ENCODE measurements at places on chromosomes 5 and 9.

DNA sequence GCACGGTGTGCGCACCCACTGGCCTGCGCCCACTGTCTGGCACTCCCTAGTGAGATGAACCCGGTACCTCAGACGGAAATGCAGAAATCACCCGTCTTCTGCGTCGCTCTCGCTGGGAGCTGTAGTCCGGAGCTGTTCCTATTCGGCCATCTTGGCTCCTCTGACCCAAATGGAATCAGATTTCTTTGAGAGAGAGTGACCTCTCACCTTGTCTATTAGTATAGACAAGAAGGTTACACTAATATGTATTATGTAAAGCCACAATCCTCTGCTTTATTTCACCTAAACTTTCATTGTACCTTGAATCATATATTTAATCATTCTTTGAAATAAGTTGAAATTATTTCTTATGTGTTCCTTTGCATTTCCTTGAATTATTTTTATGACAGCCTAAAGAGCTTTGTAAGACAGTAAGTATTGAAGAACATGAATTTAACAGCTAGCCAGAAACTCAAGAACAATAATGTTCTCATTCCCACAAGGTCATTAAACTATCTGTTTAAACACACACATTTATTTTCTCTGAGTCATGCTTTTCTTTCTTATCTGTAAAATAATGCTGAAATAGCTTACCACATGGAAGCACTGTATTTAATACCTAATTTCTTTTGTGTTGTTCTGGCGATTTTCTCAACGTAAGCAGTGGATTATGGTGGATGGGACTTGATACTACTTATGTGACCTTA is 91.8 kb upstream of the DMRTA1 start:
- DNase-seq, result no peak

- DNase-seq, result no peak
Observed at GRCh38 chr5:94674490-94675382, 56.3 kb downstream of the SLF1 start.

GRCh38 chr5:89300426-89300970 is 417.5 kb upstream of the MEF2C start:
- no peak for DNase-seq

GRCh38 chr5:31214229-31214628 is 20.7 kb downstream of the CDH6 start:
- no peak for DNase-seq

- DNase-seq, result no peak
Observed at GRCh38 chr5:38228914-38229313, 29.4 kb upstream of the EGFLAM start.

DNA sequence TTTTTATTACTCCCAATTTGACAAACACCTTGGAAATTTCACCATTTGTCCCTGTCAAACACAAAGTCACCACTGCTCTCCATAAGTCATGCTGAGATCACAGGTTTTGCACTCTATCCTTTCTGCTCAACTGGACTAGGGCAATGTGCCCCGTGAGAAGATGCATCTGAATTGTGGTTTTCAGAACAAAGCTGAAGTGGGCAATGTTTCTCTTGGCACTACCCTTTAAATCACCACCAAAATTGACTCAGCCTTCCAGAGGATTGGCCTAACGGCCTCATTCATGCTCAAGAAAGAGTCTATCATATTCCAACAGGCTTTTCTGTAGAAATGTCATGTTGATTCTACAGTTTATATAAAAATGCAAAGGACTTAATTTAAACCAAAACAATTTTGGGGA is 81.0 kb upstream of the TRIO start:
- DNase-seq, result no peak

- no peak for DNase-seq
Observed at GRCh38 chr5:73213566-73213998, 40.6 kb downstream of the TMEM174 start.

Measured in C1 segment of cervical spinal cord (tissue), 14 donors.